ENCODE measurements at places on chromosomes 7 and 10. TPM values are rescaled to one million over a fixed set of nuclear protein-coding genes. Genes with fewer than 3 reads are reported as not detected.

DNA sequence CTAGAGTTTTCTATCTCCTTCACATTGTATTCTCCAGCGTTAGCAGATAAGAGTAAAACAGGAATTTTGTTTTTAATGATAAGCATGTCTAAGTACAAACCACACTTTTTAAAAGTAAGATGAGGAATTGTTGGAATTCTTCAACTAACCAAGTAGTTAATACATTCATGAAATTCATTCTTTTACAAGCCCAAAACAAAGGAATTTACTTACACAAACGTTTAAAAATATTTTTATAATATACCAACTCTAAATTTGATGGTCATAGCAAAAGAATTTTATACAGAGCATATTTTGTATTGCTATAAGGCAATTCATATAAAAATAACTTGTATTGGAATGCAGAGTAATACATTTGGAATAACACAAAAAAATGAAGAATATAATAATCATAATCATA is 51.3 kb downstream of the TWIST1 start:
- DNase-seq = no peak

- no peak for DNase-seq
Measured at GRCh38 chr10:101358706-101359300, 4.8 kb downstream of the BTRC start.

DNA sequence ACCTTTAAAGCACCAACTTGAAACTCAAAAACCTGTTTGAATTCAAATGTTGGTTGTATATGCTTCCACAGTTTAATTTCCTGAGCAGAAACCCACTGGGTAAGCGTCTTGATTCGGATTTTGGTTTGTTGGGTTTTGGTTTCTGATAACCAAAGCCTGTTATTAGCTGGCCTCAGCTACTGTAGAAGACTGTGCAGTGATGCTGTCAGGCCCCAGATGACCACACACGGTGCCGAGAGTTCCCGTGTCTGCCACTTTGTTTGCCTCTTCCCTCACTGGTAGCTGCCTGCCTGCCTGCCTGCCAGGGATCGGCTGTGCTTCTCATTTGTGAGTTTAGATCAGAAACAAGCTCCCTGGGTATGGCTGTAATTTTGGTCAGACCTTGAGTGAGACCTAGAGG is 5.6 kb downstream of the MDH2 start:
- DNase-seq = no peak

DNA sequence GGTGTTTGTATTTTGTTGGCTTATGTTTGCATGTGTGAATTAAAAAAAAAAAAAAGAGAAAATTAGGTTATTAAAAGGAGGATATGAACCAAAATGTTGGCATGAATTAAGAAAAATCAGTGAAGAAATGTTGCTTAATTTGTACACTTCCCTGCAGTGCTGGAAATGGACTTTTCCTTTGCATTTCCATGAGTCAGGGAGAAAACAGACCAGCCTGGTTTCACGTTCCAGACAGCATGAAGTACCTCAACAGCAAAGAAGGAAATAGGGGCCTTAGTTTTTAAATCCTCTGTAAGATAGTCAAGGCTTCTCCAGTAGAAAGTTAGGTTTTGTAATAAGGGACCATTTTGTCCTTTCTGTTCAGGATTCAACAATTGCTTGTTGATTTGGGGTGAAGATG is 159.7 kb downstream of the CELF2 start:
- DNase-seq = no peak

DNA sequence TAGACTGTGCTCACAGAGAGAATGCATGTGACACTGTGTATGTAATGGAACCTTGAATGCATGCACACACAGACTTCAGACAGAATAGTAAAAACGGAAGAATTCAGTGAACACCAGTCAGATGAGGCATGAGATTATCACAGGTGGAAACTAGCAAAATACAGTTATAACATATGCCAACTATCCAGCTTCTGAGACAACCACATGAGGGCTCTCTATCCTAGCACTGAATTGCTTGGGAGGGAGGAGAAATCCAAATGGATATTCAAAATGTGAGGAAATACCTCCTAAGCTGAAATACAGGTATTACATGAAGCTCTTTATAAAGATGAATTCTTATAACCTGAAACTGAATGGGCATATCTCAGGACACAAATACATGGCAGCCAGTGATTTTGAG is 30.6 kb downstream of the GARS1 start:
- no peak for DNase-seq

The SMIM30 gene
- 44.4 TPM for total RNA-seq

DNA sequence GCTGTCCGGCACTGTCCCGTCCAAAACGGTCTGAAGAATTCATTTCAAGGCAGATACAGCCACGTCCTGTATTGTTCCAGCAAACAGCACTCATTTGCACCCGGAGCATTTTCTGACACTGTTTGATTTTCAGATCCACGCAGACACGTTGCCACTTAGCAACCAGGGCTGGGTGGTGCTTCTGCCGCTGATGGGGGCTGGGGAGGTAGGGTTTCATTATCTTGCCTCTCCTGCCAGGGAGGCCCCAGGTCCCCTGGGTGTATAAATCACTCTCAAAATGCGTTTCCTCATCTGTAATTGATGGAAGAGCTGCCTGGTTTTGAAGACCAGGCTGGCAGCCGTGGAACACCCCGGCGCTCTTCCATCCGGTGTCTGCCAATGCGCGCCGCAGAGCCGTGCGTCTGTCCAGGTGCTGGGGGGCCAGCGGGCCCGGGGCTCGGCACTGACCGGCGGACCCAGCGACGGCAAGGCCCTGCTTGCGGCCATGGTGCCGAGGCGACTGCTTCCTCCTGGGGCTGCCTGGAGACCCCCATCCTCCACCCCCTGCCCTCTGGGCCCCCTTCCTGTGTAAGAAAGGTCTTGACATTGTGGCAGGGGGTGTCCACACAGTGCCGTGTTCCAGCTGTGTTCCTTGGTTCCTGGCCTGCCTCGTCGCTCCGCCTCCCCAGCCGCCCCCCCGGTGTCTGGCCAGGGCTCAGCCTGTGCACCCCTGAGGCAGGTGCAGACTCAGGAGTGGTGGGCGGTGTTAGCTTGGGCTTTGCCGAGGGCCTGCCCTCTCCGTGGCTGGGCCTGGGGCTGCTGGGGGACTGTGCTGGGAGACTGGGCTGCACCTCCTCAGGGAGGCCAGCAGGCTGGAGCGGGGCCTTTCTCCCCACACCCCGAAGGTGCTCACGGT is 16.6 kb downstream of the ADGRA1 start:
- no peak for DNase-seq

DNA sequence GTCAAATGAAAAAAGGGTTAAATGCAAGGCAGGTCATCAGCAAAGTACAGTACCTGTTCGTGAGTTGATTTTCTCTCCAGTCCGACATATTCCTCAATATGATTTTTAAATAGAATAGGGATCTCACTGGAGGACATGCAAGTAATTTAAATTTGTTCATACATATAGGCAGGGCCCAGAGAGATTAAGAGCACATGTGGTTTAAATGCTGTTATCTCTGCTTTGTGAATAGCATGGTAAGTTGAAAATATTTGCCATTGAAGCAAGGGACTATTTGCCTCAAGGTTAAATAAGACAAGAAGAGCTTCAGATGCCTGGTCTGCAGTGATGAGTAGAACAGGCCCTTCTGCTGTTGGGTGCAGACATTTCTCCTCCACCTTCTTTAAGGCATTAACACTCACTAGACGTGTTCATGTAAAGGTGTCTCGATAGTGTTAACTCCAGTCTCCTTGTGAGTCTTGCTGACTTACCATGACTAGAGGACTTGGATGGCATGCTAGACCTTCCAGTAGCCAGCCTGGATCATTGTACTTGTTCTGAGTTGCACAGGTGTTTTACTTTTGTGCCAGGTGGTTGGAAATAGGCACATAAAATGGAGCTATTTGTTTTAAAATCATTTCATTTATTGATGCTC is 15.6 kb upstream of the AKR1C3 start:
- no peak for DNase-seq

The AKR1C8 gene
- not detected for total RNA-seq

Measured in MG63 (cell line).